Ammon's horn (tissue), 1 donor: ENCODE measurements at places on chromosomes 2 and 18.

- peak; percentile 22 for DNase-seq
Observed at GRCh38 chr2:38462121-38462661, 85.1 kb upstream of the ATL2 start.

DNA sequence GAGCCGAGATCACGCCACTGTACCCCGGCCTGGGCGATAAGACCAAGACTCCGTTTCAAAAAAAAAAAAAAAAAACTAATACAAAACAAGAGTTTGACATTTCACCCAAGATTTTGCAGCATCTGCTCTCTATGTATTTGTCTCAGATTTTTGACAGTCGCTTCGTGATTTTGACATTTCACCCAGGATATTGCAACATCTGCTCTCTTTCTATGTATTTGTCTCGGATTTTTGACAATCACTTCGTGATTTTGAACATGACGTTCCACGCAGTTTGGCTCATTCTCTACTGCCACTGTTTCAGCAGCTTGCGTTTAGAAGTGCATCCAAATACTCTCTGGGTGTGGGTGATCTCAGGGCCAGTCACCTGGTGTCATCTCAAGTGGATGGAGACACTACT, 108.5 kb downstream of the CABLES1 start:
- DNase-seq: no peak

- no peak for DNase-seq
Observed at GRCh38 chr18:64103986-64104385, 44.9 kb downstream of the LINC00305 start.

DNA sequence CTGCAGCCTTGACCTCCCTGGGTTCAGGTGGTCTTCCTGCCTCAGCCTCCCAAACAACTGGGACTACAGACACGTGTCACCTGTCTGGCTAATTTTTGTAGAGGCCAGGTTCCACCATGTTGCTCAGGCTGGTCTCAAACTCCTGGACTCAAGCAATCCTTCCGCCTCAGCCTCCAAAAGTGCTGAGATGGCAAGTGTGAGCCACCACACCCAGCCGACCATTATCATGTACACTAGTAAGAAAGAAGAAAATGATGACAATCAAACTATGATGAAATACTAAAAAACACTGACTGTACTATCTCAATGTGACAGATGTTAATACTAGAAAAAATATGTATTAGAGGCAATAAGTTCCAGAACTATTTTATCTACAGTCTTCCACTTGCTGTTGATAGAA, 420.9 kb downstream of the TRIB2 start:
- no peak for DNase-seq

- DNase-seq: peak; percentile 43
Observed at GRCh38 chr2:45652090-45653031, 886 bp downstream of the PRKCE start.

GRCh38 chr2:76895469-76895868, 626.7 kb downstream of the LRRTM4 start:
- DNase-seq: no peak

DNA sequence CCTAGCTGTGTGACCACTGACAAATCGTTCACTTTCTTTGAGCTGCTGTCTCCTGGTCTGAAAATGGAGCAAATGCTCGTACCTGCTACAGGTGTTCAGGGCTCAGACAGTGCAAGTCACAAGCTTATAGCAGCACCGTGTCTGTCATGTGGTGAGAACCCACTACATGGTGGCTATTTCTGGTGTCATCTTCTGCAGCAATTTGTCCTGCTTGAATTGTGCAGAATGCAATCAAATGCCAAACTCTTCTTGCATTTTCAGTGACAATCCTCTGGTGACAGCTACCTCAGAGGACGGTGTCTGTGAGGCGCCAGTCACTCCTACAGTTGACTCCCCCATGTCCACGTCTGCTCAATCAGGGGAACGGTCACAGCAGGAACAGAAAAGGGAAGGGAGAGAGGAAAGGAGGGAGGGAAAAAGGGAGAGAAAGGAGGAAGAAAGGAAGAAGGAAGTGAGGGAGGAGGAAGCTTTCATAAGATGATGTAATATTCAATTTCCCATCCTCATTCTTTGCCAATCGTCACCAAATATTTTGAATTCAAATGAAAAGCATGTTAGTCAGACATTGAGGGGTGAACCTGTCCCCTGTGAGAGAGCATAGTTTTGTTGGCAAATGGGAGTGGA, 122.2 kb downstream of the BCL2 start:
- DNase-seq: no peak
